ENCODE measurements at places on chromosomes 5 and 9. TPM values are rescaled to one million over a fixed set of nuclear protein-coding genes. Genes with fewer than 3 reads are reported as not detected.

Gene CCL27
- polyA plus RNA-seq: 0.77 TPM

Gene FBXO4
- 23.9 TPM for polyA plus RNA-seq

Gene TNFSF15
- polyA plus RNA-seq: 22.8 TPM

- DNase-seq: no peak
Measured at GRCh38 chr5:151151263-151151660, 6.3 kb downstream of the ANXA6 start.

DNA sequence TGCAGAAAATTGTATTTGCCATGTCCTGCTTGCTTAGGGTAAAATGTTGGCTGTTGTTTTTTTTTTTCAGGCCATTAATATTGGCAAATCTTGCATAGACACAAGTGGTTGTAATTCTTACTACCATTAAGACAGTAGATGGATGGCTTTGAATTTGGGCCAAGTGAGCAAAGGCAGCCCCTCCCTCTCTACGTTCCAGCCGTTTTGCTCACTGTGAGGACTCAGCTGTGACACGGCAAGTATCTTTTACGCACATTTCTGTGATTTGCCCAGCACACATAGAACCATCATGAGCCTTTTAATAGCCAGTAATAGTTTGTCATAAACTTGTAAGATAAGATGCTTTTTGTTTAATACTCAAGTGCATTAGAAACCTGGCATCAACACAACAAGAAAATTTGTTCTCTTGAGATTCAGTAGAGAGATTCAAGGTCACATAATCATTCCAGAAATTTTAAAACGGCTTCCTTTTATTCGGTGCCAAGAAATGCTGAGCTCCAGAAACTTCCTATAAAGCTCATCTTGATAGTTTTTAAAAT is 205.2 kb upstream of the ADCY2 start:
- DNase-seq: no peak

DNA sequence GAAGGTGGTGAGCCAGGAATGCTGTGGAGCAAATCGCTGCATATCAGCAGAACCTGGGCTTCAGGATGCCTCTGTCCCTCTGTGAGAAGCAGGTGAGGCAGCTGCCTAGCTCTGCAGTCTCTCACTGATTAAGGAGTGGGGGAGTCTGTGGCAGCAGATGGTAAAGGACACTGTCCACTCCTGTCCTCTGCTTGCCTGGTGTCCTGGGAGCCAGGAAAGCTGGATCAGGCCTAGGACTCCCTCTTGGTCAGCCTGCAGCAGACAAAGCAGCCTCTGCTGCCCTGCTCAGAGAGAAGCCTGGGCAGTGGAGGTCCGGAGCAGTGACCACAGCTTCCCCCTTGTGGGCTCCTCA is 214.7 kb downstream of the HSPA4 start:
- DNase-seq: no peak

DNA sequence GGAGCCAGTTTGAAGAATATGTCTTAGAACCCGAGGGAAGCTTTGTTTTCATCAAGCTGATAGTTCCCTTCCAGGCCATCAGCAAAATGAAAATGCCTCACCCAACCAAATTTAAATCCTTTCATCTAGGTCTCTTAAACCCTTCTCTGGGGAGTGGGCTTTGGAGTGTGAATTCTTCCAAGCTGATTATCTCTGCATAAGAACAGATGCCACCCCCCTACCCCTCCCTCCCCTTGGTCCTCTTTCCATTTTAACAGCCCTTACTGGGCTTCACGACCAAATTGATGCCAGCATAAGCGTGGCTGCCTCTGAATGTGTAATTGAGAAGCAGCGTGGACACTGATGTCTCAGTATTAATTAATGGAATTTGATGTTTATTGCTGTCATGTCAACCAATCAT is 509.7 kb upstream of the CLINT1 start:
- no peak for DNase-seq

- no peak for DNase-seq
Measured at GRCh38 chr5:178116143-178116885, 3.0 kb downstream of the N4BP3 start.

GRCh38 chr9:134531220-134531970 is 110.2 kb upstream of the COL5A1 start:
- no peak for DNase-seq

GRCh38 chr9:105484226-105484625 is 36.4 kb downstream of the FSD1L start:
- no peak for DNase-seq

GRCh38 chr5:14464096-14464495 is 117.5 kb upstream of the OTULINL start:
- DNase-seq: no peak

GRCh38 chr9:35341021-35341420 is 148.9 kb upstream of the RUSC2 start:
- DNase-seq: no peak

- no peak for DNase-seq
Measured at GRCh38 chr5:72203251-72203845, 96.1 kb downstream of the MAP1B start.

DNA sequence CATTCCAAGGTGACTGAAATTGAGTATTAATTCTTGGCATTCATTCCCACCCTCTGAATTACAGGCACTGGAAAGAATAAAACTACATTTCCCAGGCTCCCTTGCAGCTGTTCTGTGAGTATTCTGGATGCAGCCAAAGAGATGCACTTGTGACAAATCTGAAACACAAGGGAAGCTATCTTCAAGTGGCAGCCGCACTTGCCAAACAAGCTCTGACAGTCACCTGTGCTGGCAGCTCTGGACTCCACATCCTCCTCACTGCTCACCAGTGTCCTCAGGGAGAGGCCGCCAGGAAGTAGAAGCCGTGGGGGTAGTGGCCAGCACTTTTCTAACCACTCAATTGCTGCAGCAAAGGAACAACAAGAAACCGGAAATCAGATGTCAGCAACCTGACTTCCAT is 275.0 kb downstream of the NR2F1-AS1 start:
- DNase-seq: no peak

- DNase-seq: no peak
Measured at GRCh38 chr9:125304273-125304672, 42.6 kb downstream of the GAPVD1 start.

- DNase-seq: no peak
Measured at GRCh38 chr9:127735530-127736185, 564 bp upstream of the TOR2A start.

- no peak for DNase-seq
Measured at GRCh38 chr5:151589878-151590570, 1.1 kb downstream of the FAT2 start.

- no peak for DNase-seq
Measured at GRCh38 chr9:117046666-117047327, 359.7 kb downstream of the TRIM32 start.

GRCh38 chr5:59130431-59130830 is 547.6 kb downstream of the RAB3C start:
- DNase-seq: no peak

DNA sequence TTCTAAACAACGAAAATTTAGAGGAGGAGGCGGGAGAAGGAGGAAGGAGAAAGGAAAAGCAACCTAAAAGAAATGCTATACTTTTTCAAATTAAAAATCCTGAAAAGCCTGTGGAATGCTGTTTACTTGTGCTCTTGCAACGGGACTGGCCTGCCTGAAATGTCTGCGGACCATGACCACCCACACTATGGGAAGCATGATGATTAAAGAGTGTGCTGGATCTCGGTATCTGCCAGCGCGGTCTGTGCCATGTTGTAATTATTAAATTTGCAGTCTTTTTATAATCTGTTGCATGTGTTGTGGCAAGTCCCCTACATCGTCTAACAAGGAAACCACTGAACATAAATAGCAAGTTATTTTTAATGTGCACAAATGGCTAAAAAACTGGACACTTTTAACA is 111.4 kb downstream of the FANCC start:
- DNase-seq: no peak

- DNase-seq: no peak
Measured at GRCh38 chr5:51495672-51496071, 112.4 kb downstream of the ISL1 start.

GRCh38 chr5:108398964-108399363 is 17.1 kb upstream of the FBXL17 start:
- DNase-seq: no peak

DNA sequence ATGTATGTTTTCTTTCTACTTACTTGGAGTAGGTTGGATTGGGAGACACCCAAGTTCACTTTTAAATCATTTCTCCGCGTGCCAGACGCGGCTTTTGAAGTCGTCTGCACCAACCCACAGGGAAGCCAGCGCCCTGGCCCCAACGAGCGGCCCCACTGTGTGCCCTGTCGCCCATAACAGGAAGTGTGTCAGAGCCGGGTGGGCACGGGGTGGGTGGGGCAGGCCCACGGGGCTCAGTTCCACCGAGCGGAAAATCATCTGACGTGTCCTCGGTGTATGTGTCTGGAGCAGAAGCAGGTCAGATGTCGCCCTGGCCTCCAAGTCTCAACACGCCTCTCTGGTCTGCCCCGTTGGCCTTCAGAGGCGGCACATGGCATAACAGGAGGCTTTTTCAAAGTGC is 22.7 kb upstream of the SMIM23 start:
- DNase-seq: no peak

- no peak for DNase-seq
Measured at GRCh38 chr5:84080908-84081307, 303.8 kb downstream of the EDIL3 start.

Measured in left lung (tissue), 14 donors.